ENCODE measurements at places on chromosomes 2 and 18. TPM values are rescaled to one million over a fixed set of nuclear protein-coding genes. Genes with fewer than 3 reads are reported as not detected.
A peak's percentile ranks its signal among the peaks of the same experiment; 100 is the strongest.

Gene DYNAP
- not detected for total RNA-seq

Gene POMC
- 6.4 TPM for total RNA-seq

Gene ARHGEF4
- total RNA-seq, result 5.4 TPM

Gene SLC11A1
- total RNA-seq, result 1.7 TPM

Gene UGT1A7
- total RNA-seq, result not detected

Gene VWC2L
- not detected for total RNA-seq

Gene CPLX4
- not detected for total RNA-seq

Gene GPR45
- total RNA-seq, result not detected

DNA sequence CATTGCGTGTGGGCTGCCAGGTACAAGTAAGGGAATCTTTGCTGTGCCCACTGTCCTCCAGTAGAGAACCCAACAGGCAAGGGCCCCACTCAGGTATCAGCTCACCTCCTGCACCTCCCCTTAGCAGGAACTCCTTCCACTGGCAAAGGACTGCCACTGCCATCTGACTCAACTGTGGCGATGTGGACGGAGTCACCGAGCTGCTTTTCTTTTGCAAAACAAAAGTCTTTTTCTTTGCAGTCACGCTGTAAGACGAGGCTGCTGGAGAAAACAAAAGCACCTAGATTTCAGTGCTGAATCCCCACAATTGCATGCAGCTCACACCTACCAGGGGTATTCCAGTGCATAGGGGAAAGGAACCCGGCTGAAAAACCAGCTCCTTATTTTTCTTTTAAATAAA is 7.9 kb downstream of the MTERF4 start:
- no peak overlapping the region for H3K27ac ChIP-seq
- peaks cover 18% of the 10 kb centered on the region for H3K36me3 ChIP-seq
- H3K4me3 ChIP-seq, result no peak overlapping the region
- peaks cover 27% of the 10 kb centered on the region for H3K4me1 ChIP-seq

DNA sequence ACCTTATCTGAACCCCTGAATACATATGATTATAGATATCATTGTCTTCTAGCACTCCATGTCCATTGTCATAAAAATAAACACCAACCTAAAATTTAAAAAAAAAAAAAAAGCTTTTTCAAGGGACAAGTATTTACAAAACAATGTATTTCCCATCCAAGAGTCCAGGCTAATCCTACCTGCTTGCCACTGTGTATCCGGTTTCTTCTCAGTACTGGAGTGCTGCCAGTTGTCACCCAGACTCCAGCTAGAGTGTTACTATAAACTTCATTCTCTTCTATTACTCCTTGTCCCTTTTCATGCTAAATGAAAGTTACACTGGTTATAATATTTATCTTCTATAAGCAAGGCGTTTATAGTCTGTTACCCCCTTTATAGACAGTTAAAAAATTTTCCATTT is 35.8 kb downstream of the MSH6 start:
- no peak overlapping the region for H3K27ac ChIP-seq
- peaks cover 33% of the 10 kb centered on the region for H3K36me3 ChIP-seq
- H3K4me1 ChIP-seq, result no peaks in the 10 kb centered on the region

- no peak for DNase-seq
- no peak overlapping the region for H3K27ac ChIP-seq
- no peaks in the 10 kb centered on the region for H3K27me3 ChIP-seq
- no peaks in the 10 kb centered on the region for H3K36me3 ChIP-seq
- no peak overlapping the region for H3K4me3 ChIP-seq
Measured at GRCh38 chr2:219969508-219969907, 342.1 kb downstream of the SLC4A3 start.

DNA sequence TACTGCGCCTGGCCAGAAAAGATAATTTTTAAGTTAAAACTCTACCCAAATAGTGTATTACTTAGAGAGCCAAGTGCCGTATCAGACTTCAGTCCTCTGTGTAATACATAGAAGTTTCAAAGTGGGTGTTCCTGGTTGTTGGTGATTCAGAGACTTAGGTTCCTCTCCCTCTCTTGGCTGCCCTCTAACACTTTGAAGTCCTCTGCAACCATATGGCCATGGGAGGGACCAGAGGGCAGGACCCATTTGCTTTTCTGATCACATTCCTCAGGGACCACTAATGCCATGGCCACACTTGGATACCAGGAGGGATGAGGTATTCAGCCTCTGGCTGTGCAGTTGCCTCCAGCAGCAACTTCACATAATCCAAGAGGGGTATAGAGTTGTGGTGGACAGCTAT is 131.5 kb downstream of the CAPN13 start:
- H3K27me3 ChIP-seq, result peaks cover 9% of the 10 kb centered on the region
- no peaks in the 10 kb centered on the region for H3K36me3 ChIP-seq
- no peak overlapping the region for H3K4me3 ChIP-seq
- H3K27ac ChIP-seq, result no peak overlapping the region
- no peak for DNase-seq
- no peaks in the 10 kb centered on the region for H3K4me1 ChIP-seq

DNA sequence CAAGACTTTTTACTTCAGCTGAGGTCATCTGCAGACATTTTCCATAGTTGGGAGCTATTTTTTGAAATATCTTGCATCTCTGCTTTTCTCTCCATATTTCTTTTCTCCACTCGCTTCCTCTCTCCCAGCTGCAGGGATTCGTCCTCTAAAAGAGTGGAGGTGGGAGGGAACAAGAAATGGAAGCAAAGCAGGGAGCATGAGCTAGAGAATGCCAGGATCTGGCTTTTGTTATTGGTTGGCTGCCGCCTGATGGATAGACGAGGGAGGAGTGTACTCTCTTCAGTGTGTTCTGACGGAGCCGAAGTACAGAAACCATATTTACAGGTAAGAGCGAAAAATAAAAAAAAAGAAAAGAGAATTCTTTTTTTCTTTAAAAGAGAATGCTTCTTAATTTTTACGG is at the start of gene CSRNP3:
Gene CSRNP3 (plus strand): TSS at position 282 of the 400 bp plus-strand sequence. CDS start 125,368 bp downstream, outside the sequence.
- H3K27me3 ChIP-seq, result peaks cover 4% of the 10 kb centered on the region
- no peak for DNase-seq
- H3K4me3 ChIP-seq, result no peak within 1 kb of the TSS
- H3K4me1 ChIP-seq, result no peaks in the 10 kb centered on the region
- no peak within 1 kb of the TSS for H3K27ac ChIP-seq
- no peaks in the 10 kb centered on the region for H3K36me3 ChIP-seq

DNA sequence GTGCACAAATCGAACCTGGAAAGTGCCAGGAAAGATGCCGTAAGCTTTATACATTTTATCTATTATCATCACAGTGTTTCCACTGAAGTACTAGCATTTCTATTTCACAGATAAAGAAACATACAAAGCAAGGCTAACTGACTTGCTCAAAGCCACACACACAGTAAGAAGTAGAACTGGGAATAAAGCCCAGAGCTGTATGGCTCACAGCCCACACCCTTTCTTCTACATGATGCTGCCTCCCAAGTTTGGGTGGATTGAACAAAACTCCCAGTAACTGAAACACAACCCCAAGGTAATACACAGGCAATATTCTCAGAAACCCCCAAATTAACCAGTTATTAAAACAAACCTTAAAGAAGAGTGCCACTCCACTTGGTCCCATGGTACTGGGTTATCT is 11.2 kb downstream of the SAP130 start:
- no peak overlapping the region for H3K4me3 ChIP-seq
- H3K27ac ChIP-seq, result no peak overlapping the region
- peaks cover 28% of the 10 kb centered on the region for H3K36me3 ChIP-seq
- H3K27me3 ChIP-seq, result no peaks in the 10 kb centered on the region

DNA sequence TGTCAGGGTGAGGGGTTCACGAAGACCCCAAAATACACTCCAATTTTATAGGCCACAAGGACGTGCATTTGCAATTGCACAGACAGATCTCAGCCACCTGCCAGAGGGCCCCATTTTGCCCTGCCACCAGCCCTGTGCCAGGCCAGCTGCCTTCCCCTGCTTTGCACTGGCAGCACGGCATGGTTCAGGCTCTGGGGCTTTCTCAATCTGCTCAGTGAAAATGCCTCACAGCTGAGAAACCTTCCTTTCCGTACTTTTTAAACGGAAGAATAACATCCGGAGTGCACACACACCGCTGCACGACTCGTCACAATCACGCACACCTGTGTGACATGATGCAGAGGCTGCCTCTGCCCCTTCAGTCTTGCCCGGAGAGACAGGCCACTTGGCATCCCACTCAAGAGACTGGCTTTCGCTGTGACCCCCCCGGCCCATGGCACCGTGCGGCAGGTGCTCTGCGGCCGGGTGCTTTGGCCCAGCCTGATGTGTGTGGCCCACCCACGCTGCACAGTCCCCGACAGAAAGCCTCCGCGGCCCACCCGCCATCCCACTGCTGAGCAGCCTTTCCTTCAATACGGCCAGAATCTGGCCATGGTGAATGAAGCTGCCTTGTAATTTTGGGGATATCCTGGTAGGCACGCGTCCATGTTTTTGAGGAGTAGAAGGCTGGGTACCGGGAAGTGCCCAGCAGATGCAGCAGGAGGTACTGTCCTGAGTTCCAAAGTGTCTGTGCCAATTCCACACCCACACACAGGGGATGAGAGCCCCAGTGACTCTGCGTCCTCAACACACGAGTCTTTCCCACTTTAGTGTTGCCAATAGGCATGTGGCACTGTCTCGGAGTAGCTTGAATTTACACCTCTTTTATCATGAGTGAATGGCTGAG is 88.8 kb downstream of the USP40 start:
- no peaks in the 10 kb centered on the region for H3K4me1 ChIP-seq
- H3K4me3 ChIP-seq, result no peak overlapping the region
- H3K27me3 ChIP-seq, result no peaks in the 10 kb centered on the region
- DNase-seq, result no peak

DNA sequence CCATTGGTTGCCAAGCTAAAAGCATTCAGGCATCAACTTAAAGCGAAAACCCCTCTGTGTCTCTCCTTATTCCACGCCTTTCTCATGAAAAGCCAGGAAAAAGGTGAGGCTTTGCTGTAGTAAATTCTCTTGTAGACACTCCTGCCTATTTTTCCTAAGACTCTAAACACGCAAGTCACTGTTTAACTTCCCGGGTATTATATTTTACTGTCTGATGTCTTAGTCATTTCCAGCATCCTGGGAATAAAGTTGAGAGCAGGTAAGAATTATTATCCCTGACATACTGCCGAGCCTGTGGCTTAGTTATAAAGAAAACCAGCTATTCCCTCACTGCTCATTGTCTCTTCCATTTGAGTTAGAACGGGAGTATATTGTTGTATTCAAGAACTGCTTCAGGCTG is 112.4 kb upstream of the GATA6 start:
- H3K27ac ChIP-seq, result no peak overlapping the region
- H3K4me1 ChIP-seq, result no peaks in the 10 kb centered on the region
- no peaks in the 10 kb centered on the region for H3K36me3 ChIP-seq

DNA sequence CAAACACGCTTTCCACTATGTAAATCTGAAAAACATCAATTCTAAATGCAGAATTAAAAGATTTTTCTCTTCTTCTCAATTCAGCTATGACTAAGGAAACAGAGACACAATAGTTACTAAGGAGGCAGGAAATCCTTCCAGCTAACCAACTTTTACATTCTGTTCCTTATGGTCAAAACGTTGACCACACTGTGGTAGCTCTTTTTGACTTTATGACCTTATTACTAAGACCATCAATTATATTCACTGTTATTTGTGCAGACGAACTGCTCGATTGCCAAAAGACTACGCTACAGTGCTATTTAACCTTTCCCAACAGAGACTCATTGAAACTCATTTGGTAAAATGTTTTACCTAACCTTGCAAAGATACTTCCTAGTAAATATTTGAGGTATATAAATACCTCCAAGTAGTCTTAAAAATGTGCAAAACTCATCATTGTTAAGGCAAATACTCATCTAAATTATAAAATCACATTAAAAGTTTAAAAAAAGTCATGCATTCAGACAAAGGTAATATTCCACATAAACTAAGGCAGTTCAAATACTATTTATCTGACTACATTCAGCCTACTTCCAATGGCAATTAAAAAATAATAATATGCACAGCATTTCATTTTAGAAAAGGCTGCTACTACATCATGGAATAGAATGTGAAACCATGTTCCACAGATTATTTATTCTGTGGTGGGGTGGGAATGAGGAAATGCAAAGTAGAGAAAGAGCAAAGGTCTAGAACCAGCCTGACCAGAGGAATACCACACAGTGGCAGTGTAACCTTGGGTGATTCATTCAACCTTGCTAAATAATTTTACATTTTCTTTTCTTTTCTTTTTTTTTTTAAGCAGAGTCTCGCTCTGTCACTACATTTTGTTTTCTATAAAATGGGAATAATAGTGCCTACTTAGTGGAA is 139.9 kb downstream of the THADA start:
- H3K4me3 ChIP-seq, result peak overlapping the region; percentile 9
- H3K4me1 ChIP-seq, result peaks cover 23% of the 10 kb centered on the region
- no peak overlapping the region for H3K27ac ChIP-seq
- no peaks in the 10 kb centered on the region for H3K27me3 ChIP-seq
- peaks cover 30% of the 10 kb centered on the region for H3K36me3 ChIP-seq

GRCh38 chr2:217974389-217975005 is 28.3 kb downstream of the TNS1 start:
- no peak overlapping the region for H3K27ac ChIP-seq
- no peaks in the 10 kb centered on the region for H3K4me1 ChIP-seq
- H3K4me3 ChIP-seq, result no peak overlapping the region
- DNase-seq, result no peak
- no peaks in the 10 kb centered on the region for H3K36me3 ChIP-seq
- peaks cover 31% of the 10 kb centered on the region for H3K27me3 ChIP-seq

- peaks cover 8% of the 10 kb centered on the region for H3K36me3 ChIP-seq
- H3K4me3 ChIP-seq, result no peak overlapping the region
- H3K27me3 ChIP-seq, result no peaks in the 10 kb centered on the region
- DNase-seq, result no peak
- peaks cover 5% of the 10 kb centered on the region for H3K4me1 ChIP-seq
- no peak overlapping the region for H3K27ac ChIP-seq
Measured at GRCh38 chr2:238280083-238280825, 8.2 kb downstream of the PER2 start.

- DNase-seq, result no peak
- no peak overlapping the region for H3K27ac ChIP-seq
- no peak overlapping the region for H3K4me3 ChIP-seq
- H3K27me3 ChIP-seq, result no peaks in the 10 kb centered on the region
- no peaks in the 10 kb centered on the region for H3K4me1 ChIP-seq
Measured at GRCh38 chr2:133204421-133204820, 363.8 kb downstream of the NCKAP5 start.

DNA sequence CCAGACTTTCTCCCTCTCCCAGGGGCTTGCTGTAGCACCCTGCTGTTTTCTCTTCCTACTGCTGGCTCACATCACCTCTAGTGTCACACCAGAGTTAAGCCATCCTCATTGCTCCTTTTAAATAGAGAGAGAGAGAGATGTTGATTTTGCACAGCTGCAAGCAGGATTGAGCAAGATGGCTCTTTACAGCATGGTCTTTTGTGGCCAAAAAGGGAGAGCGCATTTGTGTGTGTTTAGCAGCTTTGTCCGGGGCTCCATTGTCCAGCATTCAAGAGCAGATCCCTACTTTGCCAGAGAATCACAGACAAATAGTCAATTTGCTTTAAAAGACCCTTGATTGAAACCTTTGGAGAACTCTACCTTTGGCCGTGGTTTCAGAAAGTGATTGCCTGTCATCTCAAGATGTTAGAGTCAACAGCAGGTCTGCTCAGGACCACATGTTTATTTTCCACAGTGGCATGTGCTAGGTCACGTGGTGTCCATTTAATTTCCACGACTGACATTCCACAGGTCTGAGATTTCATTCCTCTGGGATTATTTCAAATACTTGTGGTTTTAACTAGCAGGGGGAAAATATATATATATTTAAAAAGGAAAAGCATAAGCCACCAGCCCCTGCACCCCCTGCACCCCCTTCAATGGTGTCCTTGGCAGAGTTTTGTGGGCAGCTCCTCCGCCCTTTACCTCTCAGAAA is 359.9 kb upstream of the SLC14A2 start:
- no peak overlapping the region for H3K27ac ChIP-seq
- DNase-seq, result no peak
- no peak overlapping the region for H3K4me3 ChIP-seq

Data from activated naive CD8-positive, alpha-beta T cell treated with anti-CD3 and anti-CD28 coated beads, Interleukin-2, amount 10 ng/mL, durations not matched to agents 7 days and 5 days (primary cell).